ENCODE measurements at places on chromosomes 12 and 14.
A peak's percentile ranks its signal among the peaks of the same experiment; 100 is the strongest.

DNA sequence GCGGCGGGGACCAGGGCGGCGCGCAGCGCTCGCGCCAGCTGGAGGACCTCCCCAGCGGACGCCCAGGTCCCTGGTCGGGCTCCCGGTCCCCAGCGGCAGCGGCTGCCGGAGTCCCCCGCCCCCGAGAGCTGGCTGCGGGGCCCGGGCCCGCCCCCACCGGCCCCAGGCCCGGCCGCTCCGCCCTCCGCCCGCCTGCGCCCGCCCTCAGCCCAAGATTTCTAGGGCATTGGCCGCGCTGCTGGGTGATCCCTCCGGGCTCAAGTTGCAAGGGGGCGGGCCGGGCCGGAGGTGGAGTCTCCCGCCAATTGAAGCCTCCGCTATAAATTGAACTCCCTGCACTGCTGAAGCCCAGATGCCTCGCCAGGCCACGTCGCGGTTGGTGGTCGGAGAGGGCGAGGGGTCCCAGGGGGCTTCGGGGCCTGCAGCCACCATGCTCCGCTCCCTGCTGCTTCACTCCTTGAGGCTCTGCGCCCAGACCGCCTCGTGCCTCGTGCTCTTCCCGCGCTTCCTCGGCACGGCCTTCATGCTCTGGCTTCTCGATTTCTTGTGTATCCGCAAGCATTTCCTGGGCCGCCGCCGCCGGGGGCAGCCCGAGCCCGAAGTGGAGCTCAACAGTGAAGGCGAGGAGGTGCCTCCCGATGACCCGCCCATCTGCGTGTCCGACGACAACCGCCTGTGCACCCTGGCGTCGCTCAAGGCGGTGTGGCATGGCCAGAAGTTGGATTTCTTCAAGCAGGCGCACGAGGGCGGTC, at the start of gene DIO3:
DIO3 (plus strand) TSS at position 351 of the 752 bp plus-strand sequence.
- DNase-seq, result no peak

DNA sequence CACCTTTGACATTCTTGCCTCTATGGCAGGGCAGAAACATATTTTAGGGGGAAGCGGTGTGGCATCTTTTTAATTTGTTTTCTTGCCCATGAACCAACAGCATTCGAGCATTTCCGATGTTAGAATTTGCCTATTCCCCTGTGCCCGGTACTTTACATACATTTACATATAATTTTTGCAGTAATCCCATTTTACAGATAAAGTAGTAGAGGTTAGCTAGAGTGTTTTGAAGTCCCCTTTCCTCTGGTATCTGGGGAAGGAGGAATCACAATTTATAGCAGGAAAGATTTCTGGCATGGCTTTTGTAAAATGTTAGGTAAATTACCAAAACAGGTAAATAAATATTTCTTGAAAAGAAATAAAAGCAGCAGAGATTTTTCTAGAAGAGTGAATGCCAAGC, 1.6 kb downstream of the BORCS5 start:
- DNase-seq, result no peak

DNA sequence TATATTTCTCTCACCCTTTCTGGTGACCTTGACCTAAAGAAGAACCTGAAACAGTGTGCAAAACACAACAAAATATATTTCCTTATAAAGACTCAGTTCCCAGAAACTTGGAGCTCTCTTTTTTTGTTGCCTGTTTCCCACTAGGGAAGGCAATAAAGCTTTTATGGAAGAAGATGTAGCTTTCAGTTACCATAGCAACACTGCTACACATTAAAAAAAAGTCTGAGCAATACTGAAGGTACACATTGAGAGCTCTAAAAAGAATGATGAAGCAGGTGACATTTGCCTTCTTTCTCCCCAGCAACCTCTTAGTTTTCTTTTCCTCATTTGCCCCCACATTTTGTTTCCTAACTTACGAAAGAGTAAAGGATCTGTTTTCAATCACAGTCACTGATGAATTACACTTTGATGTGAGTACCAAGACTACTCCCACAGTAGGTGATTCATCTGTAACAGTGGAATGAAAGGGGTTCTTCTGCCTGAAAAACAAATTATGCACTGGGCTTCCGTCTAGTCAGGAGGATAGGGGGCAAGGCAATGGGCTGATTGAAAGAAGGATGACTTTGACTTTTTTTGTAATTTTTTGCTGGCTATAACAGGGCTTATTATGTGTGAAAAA, 1.1 kb upstream of the CATSPERB start:
- DNase-seq, result no peak

DNA sequence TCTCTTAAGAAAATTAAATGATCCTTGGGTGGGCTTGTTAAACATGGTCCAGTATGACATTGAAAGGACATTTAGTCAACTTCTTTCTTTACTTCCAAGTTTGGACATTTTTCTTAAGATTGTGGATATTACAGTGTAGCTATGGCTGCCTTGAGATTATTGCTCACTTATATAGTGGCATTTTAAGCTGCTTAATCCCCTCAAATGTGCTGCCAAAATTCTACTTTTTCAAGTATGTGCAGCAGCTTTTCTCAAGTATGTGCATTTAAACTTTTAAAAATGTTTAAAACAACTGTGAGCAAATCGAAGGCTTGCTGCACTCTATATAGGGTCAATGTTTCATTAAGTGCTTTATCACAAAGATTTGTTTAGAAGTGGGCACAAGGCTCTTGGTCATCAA, 7.4 kb downstream of the TXNRD1 start:
- DNase-seq, result no peak

DNA sequence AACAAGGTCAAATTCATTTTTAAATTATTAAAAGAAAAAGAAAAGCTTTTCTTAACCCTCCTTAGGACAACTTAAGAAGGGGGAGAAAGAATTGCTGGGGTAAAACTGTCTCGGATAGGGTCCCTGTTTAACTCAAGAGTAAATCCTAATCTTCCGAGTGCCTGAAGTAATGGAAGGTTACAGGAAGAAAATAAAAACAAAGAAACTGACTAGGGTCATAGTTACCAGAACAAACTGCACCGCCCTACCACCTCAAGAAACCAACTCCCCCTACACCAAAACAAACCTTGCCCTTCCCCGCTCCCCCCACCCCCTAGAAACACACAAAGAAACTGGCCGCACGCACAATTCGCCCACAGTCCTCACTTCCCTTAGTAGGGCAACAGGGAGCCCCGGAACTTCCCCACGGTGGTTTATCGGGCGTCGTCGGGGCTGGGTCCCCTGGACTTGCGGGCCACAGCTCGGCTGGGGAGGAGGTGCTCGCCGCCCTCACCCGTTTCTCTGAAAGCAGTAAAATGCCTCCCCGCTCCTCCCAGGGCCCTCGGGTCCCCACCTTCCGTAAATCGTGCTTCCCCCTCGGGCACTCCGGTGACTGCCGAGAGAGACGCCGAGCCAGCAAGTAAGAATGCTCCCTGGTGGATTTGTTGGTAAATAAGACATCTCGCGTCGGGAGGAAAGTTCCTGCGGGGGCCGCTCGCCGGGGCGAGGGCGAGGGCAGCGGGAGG, 2.4 kb downstream of the SINHCAF start:
- DNase-seq, result peak; percentile 22
